ENCODE measurements at places on chromosomes 1 and 21.

GRCh38 chr1:165852871-165853270, 25.5 kb downstream of the UCK2 start:
- no peak for DNase-seq

GRCh38 chr1:200379432-200379757, 30.4 kb downstream of the ZNF281 start:
- peak; percentile 95 for DNase-seq

DNA sequence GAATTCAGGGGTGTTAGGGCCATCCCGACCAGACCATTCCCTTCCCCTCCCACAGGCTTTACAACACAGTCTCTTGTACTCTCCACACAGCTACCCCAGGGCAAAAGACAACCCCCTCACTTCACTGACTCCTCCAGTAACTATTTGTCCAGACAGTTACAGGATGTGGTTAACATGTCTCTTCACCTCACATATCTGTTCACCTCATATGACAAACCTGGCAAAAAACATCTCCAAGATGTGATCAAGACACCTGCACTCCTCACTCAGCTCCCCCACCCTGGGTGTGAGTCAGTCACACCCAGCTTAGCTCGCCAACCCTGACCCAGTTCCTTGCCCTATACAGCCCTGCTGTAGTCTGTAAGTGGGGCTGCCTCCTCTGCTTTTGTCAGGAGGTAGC, 490.5 kb upstream of the CHRM3 start:
- DNase-seq = peak; percentile 49

GRCh38 chr1:4396551-4396950, 257.9 kb upstream of the AJAP1 start:
- DNase-seq = no peak

DNA sequence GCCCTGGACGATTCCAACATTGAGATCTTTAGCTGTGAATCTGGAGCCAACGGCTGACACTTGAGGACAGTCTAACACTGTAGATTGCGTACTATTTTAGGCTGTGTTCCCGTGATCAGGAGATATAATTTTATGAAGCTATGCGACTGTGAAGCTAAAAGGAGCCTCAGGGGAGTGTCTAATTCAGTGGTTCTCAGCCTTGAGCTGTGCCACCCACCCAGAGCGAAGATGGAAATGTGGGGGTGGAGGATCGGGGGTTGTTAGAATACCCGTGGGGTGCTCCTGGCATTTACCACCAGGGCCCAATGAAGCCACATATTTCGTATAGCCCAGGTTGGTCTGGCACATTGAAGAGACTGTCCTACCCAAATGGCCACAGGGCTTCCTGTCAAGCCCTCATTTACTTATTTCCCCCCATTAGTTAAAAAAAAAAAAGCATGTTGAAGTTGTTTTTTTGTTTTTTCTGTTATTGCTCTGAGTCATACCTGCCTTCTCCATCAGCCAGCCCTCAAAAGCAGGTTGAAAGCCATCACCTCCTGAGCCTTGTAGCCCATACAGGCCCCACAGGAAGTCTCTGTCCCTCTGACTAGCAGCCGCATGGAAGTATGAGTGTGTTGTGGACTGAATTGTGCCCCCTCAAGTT, 141.7 kb downstream of the GALNT2 start:
- DNase-seq = no peak

DNA sequence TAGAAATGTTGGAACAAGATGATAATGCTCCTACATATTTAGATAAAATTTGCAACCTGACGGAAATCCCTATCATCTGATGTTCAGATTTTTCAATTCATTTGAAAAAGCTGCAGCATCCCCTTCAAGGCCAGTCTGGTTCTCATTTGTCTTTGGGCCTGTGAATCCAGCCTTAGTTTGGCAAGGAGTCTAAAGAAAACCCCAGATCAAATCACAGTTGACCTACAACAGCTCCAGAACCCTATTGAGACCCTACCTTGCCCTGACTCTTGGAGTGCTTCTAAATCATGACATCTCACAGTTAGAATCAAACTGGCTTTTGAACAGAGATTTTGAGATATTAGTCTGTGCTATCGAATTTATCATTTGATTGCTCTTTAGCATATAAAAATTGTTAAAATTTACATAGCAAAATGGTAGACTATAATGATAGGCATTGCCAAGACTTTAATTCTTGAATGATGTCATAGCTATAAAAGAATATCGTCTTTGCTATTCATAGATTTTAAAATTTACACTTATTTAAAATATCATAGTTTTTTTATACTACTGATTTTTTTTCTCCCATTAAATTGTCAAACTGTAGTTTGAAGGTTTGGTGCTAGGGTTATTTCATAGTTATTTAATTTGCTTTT, 2.2 kb downstream of the PPP2R5A start:
- no peak for DNase-seq

- DNase-seq = peak; percentile 94
Measured at GRCh38 chr1:156146020-156146768, 7.2 kb upstream of the SEMA4A start.

Data from fibroblast of lung (primary cell).